RWPE1 (cell line): ENCODE measurements at places on chromosomes 3 and 15.

DNA sequence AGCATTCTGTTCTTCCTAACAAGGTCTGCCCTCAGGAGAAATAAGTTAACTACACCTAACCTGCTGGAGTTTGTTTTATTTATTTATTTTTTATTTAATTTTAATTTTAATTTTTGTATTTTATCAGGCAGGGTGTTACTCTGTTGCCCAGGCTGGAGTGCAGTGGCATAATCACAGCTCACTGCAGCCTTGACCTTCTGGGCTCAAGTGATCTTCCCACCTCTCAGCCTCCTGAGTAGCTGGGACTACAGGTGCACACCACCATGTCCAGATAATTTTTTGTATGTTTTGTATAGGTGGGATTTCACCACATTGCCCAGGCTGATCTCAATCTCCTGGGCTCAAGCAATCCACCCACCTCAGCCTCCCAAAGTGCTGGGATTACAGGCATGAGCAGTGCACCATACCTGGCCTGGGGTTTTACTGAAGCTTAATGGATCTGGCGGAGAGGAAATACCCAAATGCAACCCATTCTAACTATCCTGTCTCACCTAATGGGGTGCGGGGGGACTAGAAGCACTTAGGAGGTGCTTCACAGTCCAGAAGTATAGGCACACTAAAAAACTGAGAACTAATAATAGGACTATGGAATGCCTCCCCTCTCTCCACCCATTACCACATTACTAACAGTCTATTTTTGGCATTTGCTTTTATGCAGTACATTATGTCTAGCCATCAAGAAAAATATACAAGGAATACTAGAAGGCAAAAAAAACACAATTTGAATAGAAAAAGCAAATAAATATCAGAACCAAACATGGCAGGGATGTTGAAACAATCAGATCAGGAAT lies 61.4 kb downstream of the TTBK2 start:
- DNase-seq, result no peak

DNA sequence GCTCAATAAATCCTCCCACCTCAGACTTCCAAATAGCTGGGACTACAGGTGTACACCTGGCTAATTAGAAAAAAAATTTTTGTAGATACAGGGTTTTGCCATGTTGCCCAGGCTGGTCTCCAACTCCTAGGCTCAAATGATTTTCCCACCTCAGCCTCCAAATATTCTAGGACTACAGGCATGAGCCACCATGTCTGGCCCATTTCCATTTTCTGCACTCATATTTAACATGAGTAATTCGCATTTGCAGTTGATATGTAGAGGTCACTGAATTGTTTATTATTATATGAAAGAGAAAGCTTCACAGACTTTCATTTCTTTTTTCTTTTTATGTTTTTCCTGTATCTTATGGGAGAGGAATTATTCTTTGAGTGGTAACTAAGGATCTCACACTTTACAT lies 492.7 kb downstream of the CNTN3 start:
- no peak for DNase-seq

- DNase-seq, result no peak
Observed at GRCh38 chr3:13536432-13536831, 12.5 kb upstream of the FBLN2 start.

DNA sequence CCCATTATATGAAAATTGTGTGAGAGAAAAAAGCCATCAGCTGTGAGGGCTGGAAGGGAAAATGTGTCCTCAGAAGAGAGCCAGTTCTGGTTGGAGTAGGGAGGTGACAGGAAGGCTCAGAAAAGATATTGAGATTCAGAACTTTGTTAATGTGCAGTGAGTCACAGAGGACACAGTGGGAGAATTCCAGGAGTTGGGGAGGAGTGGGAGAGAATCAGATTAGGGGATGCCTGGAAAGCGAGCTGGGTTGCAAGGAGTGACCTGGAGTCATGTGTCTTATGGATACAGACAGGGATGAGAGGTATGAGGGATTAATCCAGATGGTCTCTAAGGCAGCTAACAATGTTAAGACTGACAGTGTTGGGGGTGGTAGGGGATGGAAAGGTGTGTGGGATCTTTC lies 67.5 kb downstream of the CHST2 start:
- DNase-seq, result no peak

DNA sequence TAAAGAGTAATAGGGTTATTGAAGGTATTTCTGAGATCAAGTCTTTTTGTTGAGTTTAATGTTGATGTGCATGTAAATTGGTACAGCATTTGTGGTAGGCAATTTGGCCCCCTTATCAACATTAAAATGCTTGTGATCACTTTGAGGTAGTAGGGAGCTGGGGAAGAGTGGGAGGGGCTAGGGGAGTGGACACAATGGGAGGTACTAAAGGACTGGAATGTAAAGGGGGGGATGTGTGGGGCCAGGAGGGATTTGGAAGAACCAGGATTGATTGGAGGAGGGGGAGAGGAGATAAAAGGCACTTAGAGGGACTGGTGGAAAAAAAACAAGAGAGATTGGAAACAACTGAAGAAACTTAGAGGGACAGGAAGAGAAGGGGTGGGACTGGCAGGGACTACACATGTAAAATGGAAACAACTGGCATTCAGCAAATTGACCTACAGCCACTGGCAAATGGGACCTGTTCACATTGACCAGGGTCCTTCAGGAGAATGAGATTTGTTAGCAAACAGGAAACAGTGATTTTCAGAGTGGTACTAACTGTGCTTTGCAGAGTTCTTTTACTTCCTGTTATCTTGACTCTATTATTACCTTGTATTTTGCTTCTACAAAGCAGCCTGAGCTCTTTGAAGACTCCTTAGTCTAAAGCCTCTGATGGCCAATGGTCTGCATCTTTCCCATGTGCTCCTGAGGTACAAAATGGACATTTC lies 47.8 kb upstream of the ZBTB38 start:
- no peak for DNase-seq

DNA sequence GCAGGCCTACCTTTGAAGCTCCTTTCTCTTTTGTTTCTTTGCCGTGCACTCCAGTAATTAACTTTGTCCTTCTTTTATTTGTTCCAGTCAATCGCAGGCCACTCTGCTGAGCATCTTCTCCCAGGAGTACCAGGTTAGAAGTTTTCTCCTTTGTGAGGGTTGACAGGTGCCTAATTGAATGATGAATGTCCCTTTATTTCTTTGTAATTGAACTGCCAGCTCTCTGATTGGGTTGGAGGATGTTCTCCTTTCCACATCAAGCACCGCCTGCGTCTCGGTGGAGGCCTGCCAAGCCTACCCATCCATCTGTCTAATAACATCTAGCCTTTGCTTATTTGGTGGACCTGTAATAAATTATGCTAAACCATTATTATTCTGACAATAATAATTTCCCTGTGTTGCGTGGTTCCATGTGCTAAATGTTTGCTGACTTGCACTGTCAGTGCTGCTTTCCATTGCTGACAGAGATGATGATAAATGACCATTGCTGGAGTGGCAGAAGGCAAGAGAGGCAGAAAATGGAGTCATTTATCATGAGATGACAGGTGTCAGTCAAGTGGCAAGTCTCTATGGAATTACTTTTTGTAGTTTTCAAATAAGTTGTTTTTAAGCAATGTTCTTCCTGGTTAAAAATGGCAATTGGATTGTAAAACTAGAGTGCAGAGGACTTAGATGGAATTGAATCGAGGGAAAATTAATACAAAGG lies 64.9 kb downstream of the CDIN1 start:
- DNase-seq, result no peak

DNA sequence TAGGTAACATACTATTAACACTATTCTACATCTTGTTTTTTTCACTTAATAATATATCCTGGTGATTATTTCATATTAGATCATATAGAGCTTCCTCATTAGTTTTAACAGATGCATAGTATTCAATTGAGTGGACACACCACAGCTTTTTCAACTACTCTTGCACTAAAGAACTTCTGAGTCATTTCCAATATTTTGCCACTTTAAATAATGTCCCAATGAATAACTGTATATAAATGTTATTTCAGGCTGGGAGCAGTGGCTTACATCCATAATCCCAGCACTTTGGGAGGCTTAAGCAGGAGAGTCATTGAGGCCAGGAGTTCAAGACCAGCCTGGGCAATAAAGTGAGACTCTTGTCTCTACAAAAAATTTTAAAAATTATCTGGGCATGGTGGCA lies 26.9 kb downstream of the MAP1A start:
- no peak for DNase-seq

- no peak for DNase-seq
Observed at GRCh38 chr3:110650741-110651140, 420.9 kb upstream of the NECTIN3 start.

DNA sequence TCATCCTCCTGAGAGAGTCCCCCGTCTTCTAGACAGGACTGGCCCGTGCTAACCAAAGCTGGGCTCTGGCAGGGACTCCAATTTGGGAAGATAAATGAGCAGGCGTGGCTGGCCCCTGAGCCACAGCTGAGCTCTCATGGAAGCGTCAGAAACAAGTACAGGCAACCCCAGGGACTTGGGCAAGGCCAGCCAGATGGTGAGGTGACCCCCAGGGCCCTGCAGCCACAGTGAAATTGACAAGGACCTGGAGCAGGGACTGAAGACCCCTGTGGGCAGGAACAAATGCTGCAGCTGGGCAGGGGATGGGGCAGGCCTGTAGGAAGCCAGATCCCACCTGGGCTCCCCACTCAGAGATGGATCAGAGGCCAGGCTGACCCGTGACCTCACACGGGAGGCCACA lies 32.8 kb upstream of the CGNL1 start:
- no peak for DNase-seq

DNA sequence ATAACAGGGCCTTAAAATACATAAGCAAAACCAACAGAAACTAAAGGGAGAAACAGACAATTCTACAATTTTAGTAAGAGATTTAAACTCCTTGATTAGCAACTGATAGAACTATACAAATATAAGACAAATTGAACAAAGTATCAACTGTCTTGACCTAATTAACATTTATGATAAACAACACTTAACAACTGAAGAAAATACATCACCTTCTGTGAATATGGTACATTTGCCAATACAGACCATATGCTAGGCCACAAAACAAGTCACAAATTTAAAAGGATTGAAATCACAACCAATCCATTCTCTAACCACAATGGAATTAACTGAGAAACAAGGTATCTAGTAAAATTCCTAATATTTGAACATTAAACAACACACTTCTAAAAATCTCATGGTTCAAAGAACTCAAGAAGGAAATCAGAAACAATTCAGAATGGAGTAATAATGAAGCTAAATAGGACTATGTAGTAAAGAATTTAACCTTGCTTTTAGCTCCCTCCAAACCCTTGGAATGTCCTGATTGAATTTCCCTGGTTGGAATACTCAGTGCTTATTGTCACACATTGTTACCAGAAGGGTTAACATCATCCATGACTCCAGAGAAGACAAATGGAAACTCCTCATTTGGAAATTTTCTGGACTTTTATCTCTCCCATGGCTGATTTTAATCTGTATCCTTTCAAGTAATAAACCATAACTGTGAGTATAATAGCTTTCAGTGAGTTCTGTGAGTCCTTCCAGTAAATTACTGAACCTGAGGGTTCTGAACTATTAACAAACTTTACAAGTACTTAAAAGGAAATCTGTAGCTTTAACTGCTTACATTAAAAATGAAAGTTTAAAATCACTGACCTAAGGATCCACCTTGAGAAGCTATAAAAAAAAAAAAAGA lies 88.8 kb downstream of the DLG1 start:
- DNase-seq, result no peak

GRCh38 chr3:118900737-118901525 lies 133.7 kb downstream of the IGSF11 start:
- DNase-seq, result no peak

DNA sequence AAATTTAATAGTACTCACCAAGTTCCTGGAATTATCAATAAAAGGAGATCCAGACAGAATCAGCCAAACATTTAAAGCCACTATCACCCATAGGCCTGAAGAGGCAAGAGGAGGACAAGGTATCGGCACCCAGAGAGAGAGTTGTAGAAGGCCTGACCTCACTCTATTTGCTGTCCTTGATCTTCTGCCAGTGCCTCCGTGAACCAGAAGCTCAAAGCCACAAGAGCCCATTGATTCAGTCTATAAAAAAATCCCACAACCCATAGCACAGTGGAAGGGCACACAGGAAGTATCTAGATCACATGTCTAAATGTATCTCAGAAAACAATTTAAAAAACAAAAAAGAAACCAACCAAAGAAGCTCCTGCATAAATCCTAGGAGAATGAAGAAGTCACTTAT lies 68.6 kb upstream of the FAM174B start:
- no peak for DNase-seq

GRCh38 chr3:165191491-165191890 lies 4.7 kb downstream of the SLITRK3 start:
- no peak for DNase-seq

- DNase-seq, result no peak
Observed at GRCh38 chr3:134014270-134014669, 15.5 kb downstream of the SLCO2A1 start.

GRCh38 chr3:107416886-107417285 lies 39.6 kb downstream of the CCDC54 start:
- no peak for DNase-seq

GRCh38 chr15:56019060-56019793 lies 25.8 kb upstream of the NEDD4 start:
- DNase-seq, result no peak

- no peak for DNase-seq
Observed at GRCh38 chr15:42457445-42458442, 33.2 kb downstream of the ZNF106 start.

DNA sequence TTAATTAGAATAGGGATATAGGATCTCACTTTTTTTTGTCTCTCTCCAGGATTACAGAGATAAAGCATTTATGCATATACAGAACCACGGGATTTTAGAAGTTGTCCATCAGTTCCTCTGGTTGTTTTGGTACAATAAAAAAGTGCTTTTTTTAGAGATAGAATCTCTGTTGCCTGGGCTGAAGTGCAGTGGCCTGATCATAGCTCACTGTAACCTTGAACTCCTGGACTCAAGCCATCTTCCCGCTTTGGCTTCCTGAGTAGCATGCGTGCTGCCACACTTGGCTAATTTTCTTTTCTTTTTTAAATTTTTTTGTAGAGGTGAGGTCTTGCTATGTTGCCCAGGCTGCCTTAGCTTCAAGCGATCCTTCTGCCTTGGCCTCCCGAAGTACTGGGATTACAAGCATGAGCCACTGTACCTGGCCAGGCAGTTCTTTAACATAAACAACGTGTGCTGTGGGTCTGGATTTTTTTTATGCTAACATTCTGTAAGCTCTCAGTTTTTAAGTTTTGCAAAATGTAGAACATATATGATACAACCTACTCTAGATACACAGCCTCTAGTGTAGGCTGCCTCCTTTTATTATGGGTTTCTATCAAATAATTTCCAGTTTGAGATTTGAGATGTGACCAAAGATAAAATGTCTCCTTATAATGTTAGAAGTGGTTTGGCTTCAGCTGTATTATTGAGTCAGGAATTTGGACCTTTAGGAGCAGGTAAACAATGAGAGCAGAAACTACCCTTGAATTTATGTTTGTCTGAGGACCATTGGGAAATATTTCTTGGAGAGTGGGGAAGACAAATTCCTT lies 57.4 kb upstream of the ULK4 start:
- no peak for DNase-seq
